ENCODE measurements at places on chromosomes 1 and 21.
A peak's percentile ranks its signal among the peaks of the same experiment; 100 is the strongest.

GRCh38 chr1:36486093-36486438, 3.4 kb upstream of the CSF3R start:
- H3K4me1 ChIP-seq, result peaks cover 23% of the 10 kb centered on the region
- DNase-seq, result no peak
- no peak overlapping the region for H3K4me3 ChIP-seq
- no peaks in the 10 kb centered on the region for H3K36me3 ChIP-seq
- H3K27ac ChIP-seq, result peak overlapping the region; percentile 89

- no peaks in the 10 kb centered on the region for H3K36me3 ChIP-seq
- no peak for DNase-seq
- H3K27ac ChIP-seq, result no peak overlapping the region
- H3K27me3 ChIP-seq, result no peaks in the 10 kb centered on the region
- no peak overlapping the region for H3K4me3 ChIP-seq
- H3K4me1 ChIP-seq, result no peaks in the 10 kb centered on the region
These were observed 705.3 kb upstream of the CHRM3 start for GRCh38 chr1:238681021-238681420.

GRCh38 chr1:216456682-216457081, 33.4 kb upstream of the USH2A start:
- no peaks in the 10 kb centered on the region for H3K36me3 ChIP-seq
- H3K4me1 ChIP-seq, result no peaks in the 10 kb centered on the region
- no peak for DNase-seq
- no peak overlapping the region for H3K4me3 ChIP-seq
- no peak overlapping the region for H3K27ac ChIP-seq

- no peaks in the 10 kb centered on the region for H3K27me3 ChIP-seq
- no peaks in the 10 kb centered on the region for H3K36me3 ChIP-seq
- peak overlapping the region; percentile 77 for H3K27ac ChIP-seq
- no peak overlapping the region for H3K4me3 ChIP-seq
These were observed 59.5 kb downstream of the MRPS6 start for GRCh38 chr21:34132926-34133325.

GRCh38 chr21:33270986-33271385, 4.8 kb downstream of the IL10RB start:
- no peak overlapping the region for H3K27ac ChIP-seq
- no peak overlapping the region for H3K4me3 ChIP-seq
- H3K27me3 ChIP-seq, result no peaks in the 10 kb centered on the region
- peaks cover 2% of the 10 kb centered on the region for H3K36me3 ChIP-seq

- H3K4me3 ChIP-seq, result no peak overlapping the region
- no peak overlapping the region for H3K27ac ChIP-seq
- no peaks in the 10 kb centered on the region for H3K27me3 ChIP-seq
- no peaks in the 10 kb centered on the region for H3K4me1 ChIP-seq
- DNase-seq, result peak; percentile 34
- H3K36me3 ChIP-seq, result no peaks in the 10 kb centered on the region
These were observed 515.1 kb upstream of the PLXNA2 start for GRCh38 chr1:208759255-208759654.
